ENCODE measurements at places on chromosomes 5 and 9.

DNA sequence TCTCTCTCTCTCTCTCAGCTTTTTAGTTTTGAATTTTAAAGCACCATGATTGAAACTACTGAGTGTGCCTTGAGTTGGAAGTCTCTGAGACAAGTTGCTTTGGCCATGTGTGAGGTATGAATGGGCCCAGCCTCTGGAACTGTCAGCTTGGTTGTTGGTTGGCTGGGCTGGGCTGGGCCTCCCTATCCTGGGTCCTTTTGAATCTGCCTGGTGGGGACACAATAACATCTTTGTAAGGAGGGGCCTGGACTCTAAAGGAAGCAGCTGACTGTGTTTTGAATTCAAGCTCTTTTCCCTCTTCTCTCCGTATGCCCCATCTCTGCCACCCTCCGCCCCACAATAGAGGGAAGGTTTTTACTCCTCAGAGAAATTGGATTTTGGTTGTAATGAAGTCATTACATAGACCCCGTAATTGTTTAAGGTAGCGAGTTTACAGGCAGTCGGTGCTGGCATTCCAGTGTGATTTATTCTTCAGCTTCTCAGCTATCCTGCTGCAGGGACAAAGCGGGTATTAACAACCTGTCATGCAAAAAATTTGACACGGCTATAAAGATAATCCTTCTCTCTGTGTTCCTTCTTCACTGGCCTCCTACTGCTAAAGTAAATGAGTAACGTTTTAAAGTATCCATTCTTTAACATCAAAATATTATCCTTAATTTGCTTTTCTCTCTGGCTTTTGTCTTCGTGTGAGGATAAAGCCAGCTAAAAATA, 105.4 kb downstream of the DAPK1 start:
- no peak for DNase-seq

DNA sequence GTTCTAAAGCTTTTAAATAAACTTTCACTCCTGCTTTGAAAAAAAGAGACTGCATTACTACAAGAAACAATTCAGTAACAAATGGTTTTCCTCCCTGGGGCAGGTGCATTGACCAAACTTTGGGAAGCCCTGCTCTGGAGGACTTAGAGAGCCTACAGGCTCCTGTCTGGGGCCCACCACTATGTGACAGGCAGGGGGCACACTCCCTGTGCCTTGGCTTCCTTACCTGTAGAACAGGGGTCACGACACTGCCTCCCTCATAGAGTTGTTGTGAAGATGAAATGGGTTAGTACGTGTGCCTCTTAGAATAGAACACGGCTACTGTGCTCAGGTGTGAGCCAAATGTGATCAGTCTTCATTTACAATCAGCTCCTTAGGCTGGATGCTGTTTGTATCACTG, 130.1 kb downstream of the GPBP1 start:
- no peak for DNase-seq

DNA sequence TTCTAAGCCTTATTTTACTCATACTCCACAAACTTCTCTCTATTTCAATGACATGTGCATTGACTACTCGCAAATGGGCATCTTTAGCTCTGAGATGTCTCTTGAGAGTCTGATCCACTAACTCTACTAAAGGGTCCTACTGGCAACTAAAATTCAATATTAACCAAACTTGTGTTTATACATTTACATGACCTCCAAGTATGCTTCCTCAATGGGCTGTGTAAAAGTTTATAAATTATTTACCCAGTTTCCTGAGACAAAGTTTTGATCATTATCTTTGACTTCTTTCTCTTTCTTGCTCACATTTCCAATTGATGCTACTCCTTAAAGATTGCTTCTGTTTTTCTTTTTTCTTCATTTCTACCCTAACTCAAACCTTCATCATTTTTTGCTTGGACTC, 510.1 kb upstream of the DAB2 start:
- no peak for DNase-seq

GRCh38 chr9:70403166-70403565, 11.3 kb downstream of the KLF9 start:
- DNase-seq, result no peak

GRCh38 chr5:54760182-54760935, 225.0 kb downstream of the ESM1 start:
- DNase-seq, result no peak

GRCh38 chr5:57738301-57738700, 255.7 kb upstream of the ACTBL2 start:
- no peak for DNase-seq

DNA sequence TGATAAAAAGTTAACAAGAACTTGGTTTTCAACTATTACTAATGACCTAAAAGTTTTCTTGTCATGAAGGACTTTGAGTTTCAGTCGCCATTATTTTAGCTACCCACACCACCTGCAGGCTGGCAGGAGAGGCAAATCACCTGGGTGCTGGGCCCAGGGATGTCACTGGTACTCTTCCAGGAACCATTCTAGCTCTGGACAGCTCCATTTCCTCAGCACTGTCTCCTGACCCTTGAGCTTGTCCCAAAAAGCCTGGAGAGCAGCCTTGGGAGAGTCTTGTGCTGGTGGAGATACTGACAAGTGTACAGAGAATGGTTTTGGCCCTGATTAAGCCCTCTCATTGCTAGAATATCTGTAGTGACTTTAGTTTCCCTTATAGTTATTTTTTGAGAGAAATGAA, 1924.1 kb upstream of the WWC1 start:
- DNase-seq, result no peak

DNA sequence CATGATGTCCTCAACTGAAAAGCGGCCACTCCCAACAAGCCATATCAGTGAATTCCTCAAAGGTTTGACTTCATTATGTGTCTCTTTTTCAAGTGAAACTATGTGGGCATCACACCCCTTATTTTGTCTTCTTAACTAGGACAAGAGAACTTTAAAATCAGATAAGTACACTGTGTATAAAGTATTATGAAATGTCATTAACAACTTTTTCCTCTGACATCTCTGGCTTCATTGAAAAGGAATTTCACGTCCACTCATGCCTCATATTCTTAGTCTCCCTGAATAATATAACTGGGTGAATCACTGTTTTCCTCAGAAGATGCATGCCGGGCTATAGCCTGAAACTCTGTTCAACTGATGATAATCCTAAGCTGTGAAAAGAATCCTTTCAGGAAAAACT, 415.8 kb downstream of the ACTL7B start:
- no peak for DNase-seq

- DNase-seq, result no peak
Measured at GRCh38 chr5:172147857-172148256, 40.2 kb downstream of the STK10 start.

DNA sequence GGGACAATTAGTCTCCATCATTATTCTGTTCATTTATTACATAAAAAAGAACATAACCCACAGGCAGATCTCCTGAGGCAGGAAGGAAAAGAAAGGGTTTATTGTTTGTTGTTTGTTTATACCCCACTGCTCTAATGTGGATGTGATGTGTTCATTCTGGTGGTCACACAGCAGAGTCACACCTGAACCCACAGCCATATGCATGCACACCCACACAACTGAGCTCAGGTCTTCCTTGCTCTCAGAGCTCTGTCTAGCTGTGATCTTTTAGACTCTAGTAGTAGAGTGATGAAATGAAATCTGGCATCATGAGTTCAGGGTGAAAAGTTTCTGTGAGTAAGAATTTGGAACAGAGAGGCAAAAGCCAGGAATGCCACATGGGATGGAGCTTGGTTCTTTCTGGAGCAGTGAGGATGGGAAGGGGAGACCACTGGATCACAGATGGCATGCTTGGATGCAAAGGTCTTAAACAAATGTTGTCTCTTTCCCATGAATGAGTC, 227.0 kb downstream of the PAPPA start:
- DNase-seq, result no peak

DNA sequence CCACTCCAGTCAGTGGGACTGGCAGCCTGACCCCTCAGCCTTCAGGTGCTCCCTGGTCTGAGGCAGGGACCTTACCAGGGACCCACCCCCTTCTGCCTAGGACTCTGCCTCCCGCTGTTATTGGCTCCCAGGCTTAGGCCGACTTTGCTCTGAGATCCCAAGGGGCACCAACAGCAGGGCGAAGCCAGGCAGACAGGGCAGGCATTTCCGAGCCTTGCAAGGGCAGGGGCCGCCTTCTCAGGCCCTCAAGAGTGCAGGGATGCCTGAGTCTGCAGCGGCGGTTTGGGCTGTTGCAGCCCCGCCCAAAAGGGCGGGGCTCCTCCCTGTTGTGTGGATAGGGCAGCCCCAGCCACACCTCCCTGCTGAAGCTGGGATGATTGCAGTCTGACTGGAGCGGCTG, 644.6 kb downstream of the PRR16 start:
- no peak for DNase-seq

- DNase-seq, result no peak
Measured at GRCh38 chr9:27276193-27277030, 20.5 kb downstream of the EQTN start.

DNA sequence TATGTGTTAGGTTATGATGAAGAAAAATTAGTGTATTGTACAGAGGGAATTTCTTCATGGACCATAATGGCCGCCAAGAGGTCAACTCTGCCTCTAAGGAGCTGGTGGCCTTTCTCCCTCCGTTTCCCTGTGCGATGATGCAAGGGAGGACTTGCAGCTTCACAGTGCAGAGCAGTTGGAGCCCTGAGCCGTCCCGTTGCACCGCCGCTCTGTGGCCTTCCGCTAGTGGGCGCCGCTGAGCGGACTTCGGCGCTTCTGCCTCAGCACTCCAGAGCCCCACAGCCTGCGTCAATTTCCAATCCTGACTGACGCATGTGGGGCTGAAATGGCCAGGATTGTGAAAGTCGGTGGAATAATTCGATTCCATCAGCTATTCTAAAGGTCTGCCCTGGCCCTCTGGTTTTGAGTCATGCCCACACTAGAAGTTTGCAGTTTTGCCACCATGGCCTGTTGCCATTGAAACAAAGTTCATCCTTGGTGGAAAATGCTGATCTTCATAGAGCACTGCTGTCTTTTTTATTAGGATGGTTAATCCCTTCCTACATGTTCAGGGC, 22.7 kb upstream of the LECT2 start:
- no peak for DNase-seq

DNA sequence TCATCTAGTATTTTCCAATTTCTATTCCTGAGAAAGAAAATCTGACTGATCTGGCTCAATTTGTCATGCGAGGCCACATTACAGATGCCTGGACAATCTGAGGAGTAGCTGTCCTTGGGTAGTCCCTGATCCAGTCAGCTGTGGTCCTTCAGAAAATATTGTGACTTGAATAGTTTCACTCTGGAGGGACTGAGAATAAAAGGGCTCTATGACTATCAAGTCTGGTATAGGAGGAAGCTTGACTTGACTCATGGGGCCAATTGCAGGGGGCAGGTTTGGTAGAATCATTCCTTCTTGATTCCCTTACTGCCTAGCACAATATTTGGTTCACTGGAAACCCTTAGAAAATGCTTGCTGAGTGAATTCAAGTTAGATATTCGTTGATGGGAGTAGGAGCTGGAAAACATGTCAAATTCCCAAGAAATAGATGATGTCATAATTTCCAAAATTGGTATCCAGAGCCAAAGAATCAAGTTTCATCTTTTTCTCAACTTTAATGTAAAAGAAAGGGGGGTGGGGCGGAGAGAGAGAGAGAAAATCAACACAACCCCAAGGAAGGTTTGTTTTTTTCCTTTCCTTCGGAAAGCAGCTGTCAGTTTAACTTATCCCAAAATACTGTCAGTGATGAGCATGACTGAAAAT, 32.4 kb upstream of the STX17 start:
- DNase-seq, result no peak

GRCh38 chr9:133125941-133126696, 5.1 kb upstream of the RALGDS start:
- no peak for DNase-seq

- no peak for DNase-seq
Measured at GRCh38 chr9:19683715-19684114, 105.1 kb downstream of the SLC24A2 start.

DNA sequence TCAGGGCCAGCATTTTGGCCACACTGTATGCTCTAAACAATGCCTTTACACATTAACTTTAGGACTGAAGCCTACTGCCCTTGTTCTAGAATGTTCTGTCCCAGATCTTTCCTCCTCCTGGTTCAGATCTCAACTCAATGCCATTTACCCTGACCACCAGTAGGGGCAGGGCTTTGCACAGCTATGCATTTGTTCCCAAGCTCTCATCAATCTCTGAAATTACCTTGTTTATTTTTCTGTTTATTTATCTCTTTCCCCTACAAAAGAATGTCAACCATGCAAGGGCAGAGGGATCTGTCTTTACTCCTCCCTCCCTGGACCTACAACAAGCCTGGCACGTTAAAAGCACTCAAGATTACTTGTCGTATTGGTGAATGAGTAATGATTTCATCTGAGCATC, 612.9 kb downstream of the BNC2 start:
- no peak for DNase-seq

DNA sequence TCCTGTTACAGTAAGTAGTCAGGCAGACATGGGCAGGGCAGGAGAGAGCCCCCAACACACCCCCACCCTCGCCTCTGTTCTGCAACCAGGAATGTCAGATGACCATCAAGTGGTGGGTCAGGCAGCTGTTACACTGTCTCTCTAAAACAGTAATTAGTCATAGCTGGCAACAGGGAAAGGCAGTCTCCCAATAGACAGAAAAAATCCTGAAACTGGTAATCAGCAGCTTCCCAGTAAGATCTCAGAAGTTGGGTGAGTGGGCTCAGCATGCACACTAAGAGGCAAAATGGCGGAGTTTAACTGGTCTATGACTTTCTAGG, 90.2 kb downstream of the C5orf15 start:
- DNase-seq, result no peak

DNA sequence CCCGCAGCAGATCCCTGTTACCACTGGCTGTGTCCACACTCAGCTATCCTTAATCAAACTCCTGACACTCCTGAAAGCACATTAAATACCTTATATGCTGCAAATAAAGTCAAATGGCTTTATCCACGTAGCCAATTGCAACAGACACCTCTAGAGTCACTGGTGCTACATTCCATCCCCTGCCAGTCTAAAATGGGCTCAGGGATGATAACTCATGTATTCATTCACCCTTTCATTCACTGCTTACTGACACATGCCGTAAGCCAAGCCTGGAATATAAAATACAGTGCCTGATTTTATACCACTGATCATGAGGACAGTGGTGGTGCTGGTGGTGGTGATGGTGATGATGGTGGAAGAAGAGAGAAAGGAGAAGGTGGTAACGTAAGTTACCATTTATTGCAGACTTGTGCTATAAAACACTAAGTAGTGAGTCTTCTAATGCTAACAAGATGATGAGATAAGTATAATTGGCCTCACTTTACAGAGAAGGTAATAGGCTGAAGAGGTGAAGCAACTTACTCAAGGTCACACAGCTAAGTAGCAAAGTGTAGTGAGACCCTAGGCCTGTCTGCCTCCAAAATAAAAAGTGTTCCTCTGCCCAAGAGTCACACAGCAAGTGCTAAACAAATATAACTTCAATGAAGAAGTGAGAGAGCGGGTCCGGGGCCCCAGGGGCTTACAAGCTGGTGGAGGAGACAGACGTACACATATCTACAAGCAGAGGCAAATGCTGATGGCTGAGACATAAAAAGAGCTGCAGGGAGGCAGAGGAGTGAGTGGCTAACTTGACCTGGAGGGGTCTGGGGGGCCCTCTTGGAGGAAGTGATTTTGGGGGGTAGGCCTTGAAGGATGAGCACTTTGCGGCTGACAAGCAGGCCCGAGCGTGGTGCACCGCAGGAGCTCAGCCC, 1.2 kb downstream of the TTLL11 start:
- no peak for DNase-seq

GRCh38 chr5:154298065-154298464, 107.5 kb downstream of the GALNT10 start:
- no peak for DNase-seq

Data from effector CD8-positive, alpha-beta T cell (primary cell).